ENCODE measurements at places on chromosomes 3 and 15.

- peak; percentile 52 for DNase-seq
Measured at GRCh38 chr3:32203854-32204253, 34.6 kb upstream of the CMTM8 start.

- DNase-seq, result no peak
Measured at GRCh38 chr15:94253742-94254141, 22.4 kb downstream of the MCTP2 start.

DNA sequence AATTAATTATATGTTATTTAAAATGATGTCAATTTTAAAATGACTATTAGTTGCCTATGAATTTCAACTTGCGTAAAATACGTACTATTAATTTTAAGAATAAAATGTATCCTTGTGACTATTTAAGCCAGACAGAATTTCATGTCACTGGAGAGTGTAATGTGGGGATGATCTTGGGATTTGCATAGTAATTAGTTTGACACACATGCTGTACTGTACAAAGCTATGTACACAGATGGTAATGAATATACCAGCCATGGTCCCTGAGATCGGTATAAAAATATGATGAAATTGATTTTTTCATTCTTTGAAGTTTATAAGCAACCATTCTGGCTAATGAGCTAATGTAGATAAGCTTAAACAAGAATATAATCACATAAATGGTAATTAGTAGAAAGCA is 134.4 kb upstream of the ROBO1 start:
- no peak for DNase-seq

GRCh38 chr3:192904632-192905289 is 12.9 kb downstream of the MB21D2 start:
- DNase-seq, result peak; percentile 33

- DNase-seq, result peak; percentile 41
Measured at GRCh38 chr3:119293105-119293870, 895 bp upstream of the ARHGAP31 start.
